ENCODE measurements at places on chromosomes 1 and 21.
A peak's percentile ranks its signal among the peaks of the same experiment; 100 is the strongest.

DNA sequence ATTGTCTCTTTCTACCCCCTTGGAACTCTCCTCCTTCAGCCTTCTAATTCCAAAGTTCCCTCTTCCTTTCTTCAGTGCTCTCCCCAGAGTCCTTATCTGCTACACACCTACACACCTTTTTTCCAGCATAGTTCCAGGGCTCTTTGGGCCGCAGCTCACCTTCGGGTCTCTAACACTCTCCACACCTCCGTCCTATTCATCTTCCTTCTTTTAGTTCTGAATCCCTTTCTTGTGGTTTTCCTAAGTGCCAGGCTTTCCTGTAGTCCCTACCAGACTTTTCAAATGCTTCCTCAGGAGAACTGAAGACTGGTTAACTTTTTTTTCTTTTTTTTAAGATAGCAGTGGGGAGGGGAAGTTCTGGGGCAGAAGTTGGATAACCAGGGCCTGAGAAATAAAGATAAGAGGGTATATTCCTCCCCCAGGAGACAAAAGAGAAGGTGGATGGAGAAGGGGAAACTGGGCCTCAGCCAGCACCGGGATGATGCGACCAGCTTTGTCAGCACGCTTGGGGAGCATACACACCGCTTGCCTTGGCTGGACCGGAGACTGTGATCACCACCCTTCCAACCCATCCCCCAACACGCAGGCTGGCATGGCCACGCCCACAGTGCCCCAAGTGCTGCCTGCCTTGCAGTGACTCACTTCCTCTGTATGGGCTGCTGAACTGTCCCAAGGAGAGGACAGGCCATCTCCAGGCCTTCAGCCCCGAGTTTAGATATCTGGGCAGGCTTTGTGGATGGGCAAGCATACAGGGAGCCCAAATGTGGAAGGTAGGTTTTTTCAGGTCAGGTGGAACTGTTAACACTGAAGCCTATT, 2.5 kb upstream of the CERS2 start:
- DNase-seq: peak; percentile 86

GRCh38 chr1:1307261-1307922, 338 bp downstream of the ACAP3 start:
- no peak for DNase-seq

GRCh38 chr21:29194342-29194741, 63.9 kb downstream of the MAP3K7CL start:
- DNase-seq: no peak

DNA sequence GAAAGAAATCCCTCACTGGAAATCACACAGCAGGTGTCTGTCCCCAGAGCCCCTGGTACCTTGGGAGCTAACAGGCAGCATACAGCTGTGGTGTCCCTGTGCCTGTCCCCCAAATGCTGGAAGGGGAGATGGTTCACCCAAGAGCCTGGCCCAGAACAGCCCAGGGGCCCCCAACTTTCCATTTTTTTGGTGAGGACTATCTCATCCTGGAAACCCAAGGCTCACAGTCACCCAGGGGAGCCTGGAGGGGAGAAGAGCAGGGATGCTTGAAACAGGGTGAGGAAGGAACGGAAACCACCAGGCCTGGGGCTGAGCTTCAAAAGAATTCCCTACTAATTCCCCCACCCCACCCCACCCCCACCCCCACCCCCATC, 3.6 kb downstream of the SDC3 start:
- no peak for DNase-seq

GRCh38 chr1:209929751-209930150, 8.3 kb upstream of the SYT14 start:
- no peak for DNase-seq

- DNase-seq: no peak
Observed at GRCh38 chr21:39523915-39524314, 72.1 kb downstream of the SH3BGR start.

- no peak for DNase-seq
Observed at GRCh38 chr1:39795651-39796050, 7.0 kb upstream of the BMP8B start.

DNA sequence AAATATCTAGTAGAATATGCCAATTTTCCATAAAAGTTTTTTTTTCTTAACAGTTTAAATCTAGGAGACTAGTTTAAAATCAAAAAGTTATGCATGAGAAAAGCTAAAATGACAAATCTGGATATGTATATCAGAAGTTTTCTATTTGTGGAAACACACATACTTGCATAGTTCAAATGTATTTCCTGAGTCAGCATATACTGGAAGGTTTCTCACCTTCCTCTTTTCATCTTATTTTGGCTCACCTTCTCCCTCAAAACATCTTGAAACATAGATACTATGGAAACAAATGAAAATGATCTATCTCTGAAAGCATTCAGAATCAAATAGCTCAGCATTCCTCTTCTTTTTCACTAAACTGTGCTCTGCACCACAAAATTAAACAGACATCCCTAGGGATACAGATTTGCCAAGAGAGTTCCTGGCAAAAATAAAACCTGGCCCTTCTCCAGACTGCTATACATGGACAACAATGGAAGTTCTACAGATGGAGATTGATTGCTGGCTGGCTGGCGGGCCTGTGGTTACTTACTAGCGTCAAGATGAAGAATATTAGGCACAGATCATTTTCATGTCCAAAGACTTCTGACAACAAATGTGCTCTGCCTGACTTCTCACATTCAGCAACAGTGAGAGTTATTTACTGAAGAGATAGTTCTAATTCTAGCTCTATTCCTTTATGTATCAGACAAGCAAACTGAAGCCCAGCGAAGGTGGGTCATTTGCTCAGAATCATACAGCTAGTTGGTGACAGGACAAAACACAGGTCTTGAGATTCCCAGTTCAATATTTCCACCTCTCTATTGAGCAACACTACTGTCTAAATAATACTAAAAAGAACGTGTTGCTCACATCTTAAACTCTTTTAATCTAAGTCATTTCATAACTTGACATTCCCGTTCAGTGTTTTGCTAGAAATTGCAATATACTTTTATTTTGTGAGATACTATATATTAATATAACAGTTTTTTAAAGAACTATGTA, 26.6 kb downstream of the DIPK1A start:
- no peak for DNase-seq

GRCh38 chr1:6911974-6912373, 126.7 kb downstream of the CAMTA1 start:
- no peak for DNase-seq

DNA sequence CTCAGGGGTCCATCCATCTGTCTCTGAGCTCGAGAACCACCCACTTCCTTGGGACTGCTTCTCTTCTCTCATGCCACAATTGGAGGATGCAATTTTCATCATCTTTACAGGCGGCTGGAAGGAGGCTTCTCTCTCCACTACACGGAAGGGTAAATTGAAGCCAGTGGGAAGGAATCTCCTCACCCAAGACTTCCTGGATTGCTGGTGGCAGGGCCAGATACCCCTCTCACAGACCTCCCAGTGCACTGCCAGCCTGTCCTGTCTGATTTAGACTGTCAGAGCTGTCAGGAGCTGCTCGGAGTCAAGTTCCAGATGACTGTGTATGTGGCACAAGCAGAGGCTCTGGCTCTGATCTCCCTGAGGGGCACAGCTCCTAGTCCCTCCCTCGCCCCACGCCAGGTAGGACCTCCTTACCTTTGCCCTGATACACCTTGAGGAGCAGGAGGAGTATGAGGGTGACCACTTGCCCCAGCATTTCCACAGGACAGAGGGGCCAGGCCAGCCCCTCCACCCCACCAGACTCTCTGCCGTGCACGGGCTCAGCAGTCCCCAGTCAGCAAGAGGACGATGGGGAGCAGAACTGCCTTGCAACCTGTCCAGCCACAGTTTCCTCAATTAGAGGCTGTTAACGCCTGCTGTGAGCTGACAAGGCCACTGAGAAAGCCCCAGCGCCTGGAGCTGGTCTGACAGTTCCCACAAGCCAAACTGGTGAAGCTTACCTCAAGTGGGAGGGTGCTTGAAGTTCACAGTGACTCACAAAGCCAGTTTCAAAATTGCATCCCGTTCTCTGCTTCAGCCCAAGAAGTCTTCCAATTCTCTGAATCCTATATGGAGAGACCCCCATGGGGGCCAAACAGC, at the start of gene CD244:
TSS of gene CD244 (minus strand) at position 685 of the 858 bp plus-strand sequence. CDS start at position 475, 210 bp downstream.
- peak; percentile 50 for DNase-seq

DNA sequence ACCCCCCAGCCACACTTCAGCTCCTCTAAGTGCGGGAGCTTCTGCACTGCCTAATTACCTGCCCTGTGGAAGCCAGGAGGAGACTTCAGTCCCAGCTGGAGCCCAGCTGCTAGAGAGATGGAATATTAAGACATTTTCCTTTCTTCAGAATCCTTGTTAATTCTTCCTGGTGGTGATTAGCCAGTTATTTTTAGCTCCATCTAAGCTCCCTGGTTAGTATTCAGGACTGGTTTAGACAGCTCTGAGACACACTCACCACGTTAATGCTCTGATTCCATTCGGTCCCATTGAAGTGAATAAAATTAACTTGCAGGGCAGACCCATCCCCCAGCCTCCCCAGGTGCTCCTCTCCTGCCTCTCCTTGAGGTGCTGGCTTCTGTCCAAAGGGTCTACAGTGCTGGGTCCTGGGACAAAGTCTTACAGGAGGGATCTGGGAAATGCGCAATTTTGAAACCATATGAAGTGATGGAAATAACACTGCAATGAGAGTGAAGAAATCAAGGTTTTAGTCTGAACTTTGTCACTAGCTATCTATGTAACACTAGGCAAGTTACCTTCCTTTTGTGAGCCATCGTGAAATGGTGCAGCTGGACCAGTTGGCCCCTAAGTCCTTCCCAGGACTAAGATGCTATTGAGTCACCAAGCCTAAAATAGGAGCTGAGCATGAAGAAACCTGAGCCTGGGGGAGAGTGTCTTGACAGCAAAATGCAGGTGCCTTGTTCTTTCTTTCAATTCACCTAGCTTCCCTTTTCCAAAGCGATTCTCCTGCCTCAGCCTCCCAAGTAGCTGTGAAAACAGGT, 117.4 kb upstream of the ATP1A1 start:
- DNase-seq: no peak

DNA sequence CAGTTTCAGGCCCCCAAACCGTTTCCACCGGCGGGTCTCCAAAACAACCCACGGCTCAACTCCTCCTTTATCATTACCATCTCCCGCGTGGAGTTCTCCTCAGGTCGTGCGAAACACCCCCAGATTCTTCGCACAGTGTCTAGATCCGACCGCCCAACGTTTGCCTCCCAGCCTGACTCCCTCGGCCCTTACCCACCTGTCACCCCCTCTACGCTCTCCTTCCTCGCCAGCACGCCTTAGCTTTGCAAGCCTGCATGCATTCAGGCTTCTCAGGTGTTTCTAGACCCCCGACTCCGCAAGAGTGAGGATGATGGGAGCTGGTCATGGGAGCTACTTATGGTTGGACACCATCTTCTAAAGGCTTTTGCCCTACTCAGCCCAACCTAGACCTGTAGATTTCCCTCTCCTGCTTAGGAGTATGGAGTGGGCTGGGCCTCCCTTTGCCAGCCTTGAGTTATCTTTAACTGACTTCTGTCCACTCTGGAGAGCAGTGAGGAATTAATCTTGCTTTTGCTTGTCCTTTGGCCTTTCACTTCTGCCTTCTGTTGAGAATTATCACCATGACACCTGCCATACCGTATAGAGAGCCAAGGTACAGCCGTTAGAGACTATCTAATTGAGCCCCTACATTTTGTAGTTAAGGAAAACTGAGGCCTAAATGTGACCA, 865 bp downstream of the ATP5IF1 start:
- peak; percentile 8 for DNase-seq

- no peak for DNase-seq
Observed at GRCh38 chr1:90835661-90836344, 118.7 kb upstream of the BARHL2 start.

- no peak for DNase-seq
Observed at GRCh38 chr21:17802572-17802971, 16.6 kb downstream of the C21orf91 start.

- DNase-seq: no peak
Observed at GRCh38 chr1:27257155-27257554, 22.7 kb downstream of the WDTC1 start.

- no peak for DNase-seq
Observed at GRCh38 chr1:165212229-165212628, 144.3 kb downstream of the LMX1A start.

- DNase-seq: no peak
Observed at GRCh38 chr1:24362982-24363614, 43.9 kb downstream of the GRHL3 start.

DNA sequence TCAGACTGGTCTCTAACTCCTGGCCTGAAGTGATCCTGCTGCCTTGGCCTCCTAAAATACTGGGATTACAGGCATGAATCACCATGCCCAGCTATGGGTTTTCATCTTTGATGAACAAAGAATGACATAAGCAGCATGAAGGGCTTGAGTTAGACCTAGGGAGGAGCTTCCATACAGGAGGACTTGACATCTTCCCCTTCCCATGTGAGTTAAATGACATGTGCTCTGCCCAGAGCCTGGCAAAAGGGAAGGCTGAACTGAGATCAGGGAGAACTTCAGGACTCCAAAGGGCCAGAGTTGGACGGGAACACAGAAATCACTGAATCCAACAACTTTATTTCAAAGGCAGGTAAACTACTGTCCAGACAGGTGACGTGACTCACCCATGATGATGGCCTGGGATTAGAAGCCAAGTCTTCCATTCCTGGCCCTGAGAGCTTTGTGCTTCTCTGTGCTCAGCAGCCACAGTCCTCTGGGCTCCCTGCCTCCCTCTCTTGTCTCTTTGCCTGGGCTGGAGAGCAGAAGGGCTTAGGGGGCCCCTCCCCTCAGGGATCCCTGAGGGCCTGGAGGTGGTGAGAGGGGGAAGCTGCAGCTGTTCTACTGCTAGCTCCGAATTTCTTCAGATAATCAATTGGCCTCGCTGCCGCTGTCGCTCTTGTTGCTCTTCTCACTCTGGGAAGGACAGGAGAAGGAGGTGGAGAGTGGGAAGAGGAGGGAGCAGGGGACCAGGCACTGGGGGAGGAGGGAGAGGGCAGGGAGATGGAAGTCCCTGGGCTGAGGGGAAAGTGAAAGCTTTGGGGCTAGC, 7.6 kb downstream of the NHLH1 start:
- DNase-seq: peak; percentile 37

DNA sequence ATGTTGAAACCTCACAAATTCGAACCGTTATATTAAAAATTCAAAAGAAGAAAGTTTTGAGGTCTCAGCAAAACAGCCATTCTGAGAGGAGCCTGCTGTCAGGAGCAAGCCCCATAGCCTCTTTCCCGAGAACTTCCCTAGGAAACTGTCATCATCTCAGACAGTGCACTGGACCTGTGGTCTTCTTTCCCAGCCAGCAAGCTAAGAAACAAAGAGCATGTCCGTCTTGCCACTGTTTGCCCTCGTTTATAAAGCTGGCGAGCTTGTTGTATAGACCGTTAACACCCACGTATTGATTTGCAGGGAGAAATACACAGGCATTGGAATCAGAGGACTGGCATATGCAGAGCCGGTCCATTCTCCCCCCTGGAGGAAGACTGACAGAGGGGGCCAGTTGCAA, 407.0 kb downstream of the NPHP4 start:
- DNase-seq: no peak

Measured in CD8-positive, alpha-beta T cell (primary cell).